ENCODE measurements at places on chromosomes 5 and 9. TPM values are rescaled to one million over a fixed set of nuclear protein-coding genes. Genes with fewer than 3 reads are reported as not detected.

PLPPR1 gene
- 1.1 TPM for total RNA-seq

SLC6A3 gene
- total RNA-seq: not detected

RGS3 gene
- 602 TPM for total RNA-seq

KCNV2 gene
- total RNA-seq: not detected

CCNJL gene
- 23.2 TPM for total RNA-seq

ZNF367 gene
- total RNA-seq: 1.8 TPM

LCN9 gene
- not detected for total RNA-seq

SPINK4 gene
- not detected for total RNA-seq

KLHL3 gene
- total RNA-seq: 3.3 TPM

LCN12 gene
- total RNA-seq: not detected
